CD4-positive, CD25-positive, alpha-beta regulatory T cell (primary cell): ENCODE measurements at places on chromosomes 6 and 20. TPM values are rescaled to one million over a fixed set of nuclear protein-coding genes. Genes with fewer than 3 reads are reported as not detected.
A peak's percentile ranks its signal among the peaks of the same experiment; 100 is the strongest.

Gene RIMS1
- not detected for total RNA-seq

- H3K4me1 ChIP-seq = no peaks in the 10 kb centered on the region
- H3K4me3 ChIP-seq = no peak overlapping the region
- DNase-seq = no peak
- no peaks in the 10 kb centered on the region for H3K36me3 ChIP-seq
- no peak overlapping the region for H3K27ac ChIP-seq
Measured at GRCh38 chr20:57034001-57034400, 232.4 kb downstream of the BMP7 start.

Gene ACOT13
- total RNA-seq = 2.9 TPM

DNA sequence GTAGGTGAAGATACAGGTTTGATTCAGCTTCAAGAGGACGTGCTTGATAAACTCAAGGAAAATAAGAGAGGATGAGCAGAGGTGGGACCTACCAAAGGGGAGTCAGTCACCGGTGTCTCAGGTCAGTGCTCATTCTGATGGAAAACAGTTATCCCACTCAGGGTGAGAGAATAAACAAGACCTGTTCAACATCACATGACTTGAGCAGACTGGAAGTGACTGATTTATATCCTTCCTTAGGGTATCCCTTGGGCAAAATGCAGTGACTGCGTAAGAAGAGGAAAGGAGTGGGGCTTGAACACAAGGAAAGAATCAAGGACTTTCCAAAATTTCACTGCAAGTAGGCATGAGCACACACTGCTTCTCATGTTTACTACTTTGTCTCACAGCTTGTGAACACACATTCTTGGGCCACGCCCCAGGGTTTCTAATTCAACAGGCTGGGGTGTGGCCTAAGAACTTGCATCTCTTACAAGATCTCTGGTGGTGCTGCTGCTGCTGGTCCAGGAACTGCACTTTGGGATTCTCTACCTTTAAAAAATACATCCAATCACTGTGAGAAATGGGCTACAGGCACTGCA, 11.6 kb downstream of the CST3 start:
- no peak overlapping the region for H3K4me3 ChIP-seq
- H3K27ac ChIP-seq = no peak overlapping the region
- no peaks in the 10 kb centered on the region for H3K36me3 ChIP-seq

GRCh38 chr6:3415082-3415453, 41.8 kb downstream of the SLC22A23 start:
- H3K27me3 ChIP-seq = no peaks in the 10 kb centered on the region
- no peaks in the 10 kb centered on the region for H3K4me1 ChIP-seq
- DNase-seq = no peak
- no peak overlapping the region for H3K4me3 ChIP-seq
- H3K27ac ChIP-seq = no peak overlapping the region

GRCh38 chr20:59018817-59019216, 412 bp upstream of the TUBB1 start:
- no peak overlapping the region for H3K27ac ChIP-seq
- H3K27me3 ChIP-seq = no peaks in the 10 kb centered on the region
- DNase-seq = no peak
- no peak overlapping the region for H3K4me3 ChIP-seq
- H3K36me3 ChIP-seq = peaks cover 11% of the 10 kb centered on the region
- peaks cover 20% of the 10 kb centered on the region for H3K4me1 ChIP-seq

Gene ANKRD60
- not detected for total RNA-seq

- H3K4me1 ChIP-seq = peaks cover 13% of the 10 kb centered on the region
- H3K36me3 ChIP-seq = no peaks in the 10 kb centered on the region
- no peak overlapping the region for H3K27ac ChIP-seq
- H3K4me3 ChIP-seq = no peak overlapping the region
- no peaks in the 10 kb centered on the region for H3K27me3 ChIP-seq
Measured at GRCh38 chr6:108714101-108714765, 134.0 kb upstream of the ARMC2 start.

GRCh38 chr6:75412969-75413662, 80.5 kb downstream of the FILIP1 start:
- no peak overlapping the region for H3K4me3 ChIP-seq
- no peaks in the 10 kb centered on the region for H3K36me3 ChIP-seq
- H3K4me1 ChIP-seq = no peaks in the 10 kb centered on the region
- H3K27ac ChIP-seq = no peak overlapping the region

DNA sequence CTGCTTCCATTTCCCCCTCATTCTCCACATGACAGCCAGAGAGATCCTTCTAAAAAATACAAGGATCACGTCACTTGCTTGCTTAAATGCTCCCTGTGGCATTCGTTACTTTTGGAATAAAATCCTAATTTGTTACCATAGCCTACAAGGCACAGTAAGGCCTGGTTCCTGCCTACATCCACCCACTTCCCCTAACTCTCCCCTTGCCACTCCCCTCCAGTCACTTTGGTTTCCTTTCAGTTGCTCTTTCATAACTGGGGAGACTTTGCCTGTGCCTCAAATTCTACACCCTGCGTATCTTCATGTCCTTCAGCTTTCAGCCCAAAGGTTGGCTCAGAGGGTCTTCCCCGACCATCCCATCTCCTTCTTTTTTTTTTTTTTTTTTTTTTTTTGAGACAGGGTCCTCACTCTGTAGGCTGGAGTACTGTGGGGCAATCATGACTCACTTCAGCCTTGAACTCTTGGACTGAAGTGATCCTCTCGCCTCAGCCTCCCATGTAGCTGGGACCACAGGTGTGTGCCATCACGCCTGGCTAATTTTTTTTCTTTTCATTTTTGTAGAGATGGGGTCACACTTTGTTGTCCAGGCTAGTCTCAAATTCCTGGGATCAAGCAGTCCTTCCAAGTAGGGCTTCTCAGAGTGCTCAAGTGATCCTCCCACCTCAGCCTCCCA, 12.5 kb downstream of the ID1 start:
- H3K4me3 ChIP-seq = no peak overlapping the region
- H3K27ac ChIP-seq = no peak overlapping the region
- no peaks in the 10 kb centered on the region for H3K4me1 ChIP-seq
- no peaks in the 10 kb centered on the region for H3K27me3 ChIP-seq
- no peaks in the 10 kb centered on the region for H3K36me3 ChIP-seq

Gene SCGN
- not detected for total RNA-seq

DNA sequence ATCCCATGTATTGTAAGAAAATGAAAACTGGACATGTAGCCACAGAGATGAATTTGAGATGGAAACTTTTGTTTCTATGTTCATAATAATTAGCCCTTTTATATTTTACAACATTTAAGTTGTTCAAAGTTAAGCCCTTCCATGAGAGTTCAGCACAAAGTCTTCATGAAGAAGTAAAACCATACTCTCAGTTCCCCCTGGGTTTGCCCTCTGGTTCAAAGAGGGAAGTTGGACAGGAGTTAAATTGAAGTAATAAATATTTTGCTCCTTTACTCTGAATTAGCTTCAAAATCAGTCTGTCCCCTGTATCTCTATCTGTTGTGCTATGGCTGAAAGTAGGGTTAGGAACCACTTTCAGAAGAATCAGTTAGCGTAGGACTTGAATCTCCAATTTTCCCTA, 31.1 kb downstream of the PHACTR2 start:
- no peak overlapping the region for H3K27ac ChIP-seq
- no peak overlapping the region for H3K4me3 ChIP-seq
- no peaks in the 10 kb centered on the region for H3K27me3 ChIP-seq
- peaks cover 2% of the 10 kb centered on the region for H3K36me3 ChIP-seq
- no peak for DNase-seq

DNA sequence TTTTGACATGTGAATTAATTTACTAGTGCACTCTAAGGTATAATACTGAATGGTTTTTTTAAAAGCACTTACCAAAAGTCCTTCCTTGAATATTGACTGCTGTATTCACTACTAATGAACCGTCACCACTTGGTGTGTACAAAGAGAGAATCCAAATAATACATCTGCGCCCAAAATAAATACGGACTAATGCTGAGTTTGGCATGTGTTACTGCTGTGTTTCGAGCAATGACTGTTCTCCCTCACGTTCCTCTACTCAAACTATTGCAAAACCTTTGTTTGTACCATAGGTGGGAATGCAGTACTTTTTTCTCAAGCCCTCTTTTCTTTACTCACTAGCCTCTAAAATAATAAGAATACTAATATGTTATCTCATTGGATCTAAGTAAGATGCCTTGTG, 305.5 kb downstream of the QKI start:
- H3K4me1 ChIP-seq = no peaks in the 10 kb centered on the region
- H3K27me3 ChIP-seq = no peaks in the 10 kb centered on the region
- no peaks in the 10 kb centered on the region for H3K36me3 ChIP-seq
- no peak overlapping the region for H3K4me3 ChIP-seq

- no peaks in the 10 kb centered on the region for H3K4me1 ChIP-seq
- no peak overlapping the region for H3K4me3 ChIP-seq
- peak; percentile 47 for DNase-seq
- no peaks in the 10 kb centered on the region for H3K36me3 ChIP-seq
Measured at GRCh38 chr20:33933469-33933909, 60.2 kb upstream of the RALY start.
